ENCODE measurements at places on chromosomes 3 and 15.

GRCh38 chr15:80870893-80871292, 91.7 kb downstream of the CEMIP start:
- DNase-seq = no peak

GRCh38 chr15:97144377-97144711, 813.8 kb downstream of the NR2F2 start:
- no peak for DNase-seq

DNA sequence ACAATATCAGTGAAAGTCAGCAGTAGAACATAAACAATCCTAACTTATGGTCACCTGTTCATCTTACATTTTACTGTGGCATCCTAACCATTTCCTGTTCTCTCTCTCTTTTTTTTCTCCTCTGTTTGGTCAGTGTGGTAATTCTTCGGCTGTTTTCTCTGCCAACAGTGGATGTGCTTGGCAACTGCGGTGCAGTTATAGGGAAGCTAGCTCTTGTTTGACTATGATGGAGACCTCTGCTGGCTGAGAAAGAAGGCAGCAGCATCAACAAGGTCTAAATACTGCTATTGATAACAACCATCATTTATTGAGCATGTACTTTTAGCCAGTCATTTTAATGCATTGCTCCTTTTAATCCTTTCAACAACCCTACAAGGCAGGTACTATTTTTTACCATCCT, 723 bp upstream of the DRD3 start:
- DNase-seq = peak; percentile 4

DNA sequence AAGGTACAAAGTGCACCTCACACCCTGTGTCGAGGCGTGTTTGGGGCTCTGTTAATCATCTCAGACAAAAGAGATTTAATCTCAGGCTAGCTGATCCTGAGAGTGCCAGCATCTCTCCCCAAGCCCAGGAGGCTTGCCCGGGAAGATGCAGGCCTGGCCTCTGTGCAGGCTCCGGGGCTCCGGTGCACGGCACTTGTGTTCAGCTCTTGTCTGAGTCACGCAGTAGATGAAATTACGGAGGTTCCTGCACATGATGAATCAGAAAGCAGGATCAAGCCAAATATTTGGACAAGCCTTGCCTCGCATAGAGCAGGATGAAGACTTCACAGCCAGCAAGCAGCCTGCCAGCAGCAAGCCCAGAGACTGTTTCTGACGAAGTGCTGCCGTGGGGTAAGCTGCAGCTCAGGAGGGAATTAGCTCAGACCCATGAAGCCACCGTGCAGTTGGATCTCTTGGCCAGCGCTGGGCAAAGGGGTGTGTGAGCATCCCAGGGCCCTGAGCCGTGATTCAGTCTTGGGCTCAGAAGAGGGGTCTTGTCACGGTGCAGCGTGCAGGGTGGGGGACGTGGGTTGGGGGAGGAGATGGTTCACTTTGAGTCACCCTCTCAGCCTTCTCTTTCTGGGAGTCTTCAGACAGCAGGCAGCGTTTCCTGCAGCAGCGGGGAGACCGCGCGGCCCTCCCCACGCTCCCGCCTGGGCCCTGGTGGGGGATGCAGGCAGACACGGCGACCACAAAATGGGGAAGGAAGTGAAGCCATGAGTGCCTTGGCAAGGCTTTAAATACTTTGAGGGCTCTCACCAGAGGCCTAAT, 89.2 kb upstream of the MEF2A start:
- peak; percentile 97 for DNase-seq

DNA sequence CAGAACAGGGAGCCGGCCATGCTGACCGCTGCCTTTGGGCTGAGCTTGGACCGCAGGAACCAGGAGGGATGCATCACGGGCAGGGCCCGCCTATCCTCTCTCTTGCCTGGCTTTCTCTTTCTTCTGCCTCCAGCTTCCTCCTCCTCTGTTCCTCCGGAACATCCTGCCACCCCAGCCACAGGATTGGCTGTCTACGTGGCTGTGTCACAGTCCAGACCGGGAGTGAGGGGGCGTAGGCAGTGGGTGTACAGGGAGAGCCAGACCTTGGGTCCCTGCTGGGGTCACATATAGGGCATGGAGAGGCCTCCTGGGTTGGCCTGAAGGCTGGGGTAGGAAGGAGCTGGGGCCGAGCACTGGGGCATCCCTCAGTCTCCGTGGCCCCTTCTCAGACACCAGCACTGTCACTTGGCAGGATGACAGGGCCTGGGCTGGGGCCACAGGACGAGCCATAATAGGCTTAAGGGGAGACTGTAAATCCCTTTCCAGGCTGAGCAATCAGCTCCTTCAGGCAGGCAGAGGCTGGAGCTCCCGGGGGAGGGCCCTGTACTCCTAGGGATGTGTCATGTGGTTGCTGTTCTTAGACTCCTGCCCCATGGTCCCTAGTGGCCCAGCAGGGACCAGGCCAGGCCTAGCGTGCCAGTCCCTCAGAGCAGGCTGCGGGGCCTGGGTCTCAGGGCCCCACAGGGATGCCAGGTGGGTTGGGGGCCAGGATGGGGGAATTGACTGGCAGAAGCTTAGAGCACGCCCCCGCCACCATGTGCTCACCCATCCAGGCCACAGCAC, 25.4 kb downstream of the LINGO1 start:
- DNase-seq = no peak

GRCh38 chr15:46880791-46881190, 836.5 kb upstream of the SEMA6D start:
- no peak for DNase-seq

DNA sequence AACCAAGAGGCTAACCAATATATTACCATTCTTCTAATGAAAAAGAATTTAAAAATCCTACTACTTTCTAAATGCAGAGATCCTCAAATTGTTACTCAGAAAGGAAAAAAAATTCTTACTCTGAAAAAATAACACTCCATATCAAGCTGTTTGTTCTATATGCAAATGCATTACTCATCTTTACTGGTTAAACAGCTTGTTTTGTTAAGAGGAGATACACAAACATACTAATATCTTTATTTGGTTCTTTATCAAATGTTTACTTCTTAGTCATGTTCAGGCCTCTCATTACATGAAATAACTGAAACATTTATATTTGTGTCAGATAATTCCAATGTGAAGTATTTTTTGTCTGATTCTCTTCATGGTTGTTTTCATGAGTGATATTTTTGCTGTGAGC, 146.8 kb downstream of the PCCB start:
- DNase-seq = no peak

DNA sequence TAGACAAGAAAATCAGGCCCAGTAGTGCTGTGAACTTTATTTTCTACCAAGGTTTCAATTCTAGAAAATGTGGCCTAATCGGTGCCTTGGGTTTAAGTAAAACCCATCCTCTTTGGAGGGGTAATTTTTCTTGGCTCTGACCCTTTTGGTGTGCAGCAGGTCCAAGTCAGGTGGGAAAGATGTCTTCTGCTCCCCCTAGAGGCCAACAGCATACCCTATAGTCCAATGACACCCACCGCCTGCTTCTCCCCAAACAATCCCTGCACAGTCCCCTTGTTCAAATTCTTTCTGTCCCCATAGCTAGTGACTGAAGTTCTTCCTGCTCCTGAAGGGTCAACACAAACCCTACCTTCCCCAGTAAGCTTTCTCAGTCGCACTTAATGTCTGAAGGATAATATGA, 261.8 kb upstream of the GOLGA6L4 start:
- DNase-seq = no peak

Data from AG09309 (cell line).